Stimulated activated CD8-positive, alpha-beta memory T cell treated with anti-CD3 and anti-CD28 coated beads, Interleukin-4, amount 100 ng/mL, for 4 hours (primary cell): ENCODE measurements at places on chromosomes 5 and 9.

GRCh38 chr9:134915046-134915985, 2.4 kb downstream of the FCN1 start:
- no peak for DNase-seq

DNA sequence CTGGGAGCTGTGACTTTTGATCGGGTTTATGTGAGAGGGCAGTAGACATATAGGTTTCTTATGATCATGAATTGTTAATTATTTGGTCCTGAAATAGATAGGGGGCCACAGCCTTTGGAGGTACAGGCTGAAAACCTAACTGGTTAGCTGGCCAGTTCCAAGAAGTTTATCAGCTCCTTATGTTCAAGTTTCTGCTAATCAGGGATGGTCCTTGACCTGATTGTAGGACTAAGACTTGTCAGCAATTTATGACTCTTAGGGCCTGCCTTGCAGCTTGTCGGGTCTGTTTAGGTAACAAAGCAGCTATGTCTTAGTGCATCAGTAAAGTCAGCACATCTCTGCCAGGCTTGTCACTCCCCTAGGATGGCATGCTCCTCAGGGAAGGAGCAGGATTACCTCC, 151.8 kb upstream of the RUSC2 start:
- no peak for DNase-seq

DNA sequence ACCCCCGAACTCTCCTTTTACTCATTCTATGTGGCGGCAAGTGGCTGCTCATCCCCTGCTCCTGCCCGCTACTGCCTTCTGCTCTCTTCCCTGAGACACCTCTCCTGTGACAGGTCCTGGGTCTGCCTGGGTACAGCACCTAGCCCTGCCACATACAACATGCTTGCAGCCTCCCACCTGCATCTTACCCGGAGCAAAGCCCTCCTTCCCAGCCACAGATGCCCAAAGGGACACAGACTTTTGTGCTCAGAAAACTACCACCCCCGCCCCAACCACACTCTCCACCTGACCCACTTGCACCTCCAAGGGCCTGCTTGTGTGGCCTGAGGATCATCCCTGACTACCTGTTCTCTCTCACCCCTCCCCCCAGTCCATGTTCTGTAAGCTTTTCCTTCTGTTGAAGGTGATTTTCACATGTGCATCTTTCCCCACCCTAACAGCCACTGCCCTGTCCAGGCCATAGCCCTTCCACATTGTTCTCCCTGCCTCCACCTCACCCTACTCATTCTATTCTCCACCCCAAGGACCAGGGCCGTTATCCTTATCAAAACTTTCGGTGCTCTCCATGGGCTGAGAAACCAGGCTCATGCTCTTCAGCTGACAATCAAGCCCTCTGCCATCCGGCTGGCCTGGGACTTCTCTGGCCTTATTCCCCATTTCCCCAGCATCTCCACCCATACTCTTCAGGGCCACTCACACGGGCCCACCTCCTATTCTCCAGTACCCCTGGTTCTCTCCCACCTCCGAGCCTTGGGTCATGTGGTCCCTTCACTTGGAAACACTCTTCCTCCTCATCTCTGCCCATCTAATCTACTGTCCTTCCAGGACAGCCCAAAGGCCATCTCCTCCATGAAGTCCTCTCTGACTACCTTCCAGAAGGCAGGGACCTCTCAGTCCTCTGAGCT, 46.4 kb upstream of the ALDH1B1 start:
- no peak for DNase-seq

DNA sequence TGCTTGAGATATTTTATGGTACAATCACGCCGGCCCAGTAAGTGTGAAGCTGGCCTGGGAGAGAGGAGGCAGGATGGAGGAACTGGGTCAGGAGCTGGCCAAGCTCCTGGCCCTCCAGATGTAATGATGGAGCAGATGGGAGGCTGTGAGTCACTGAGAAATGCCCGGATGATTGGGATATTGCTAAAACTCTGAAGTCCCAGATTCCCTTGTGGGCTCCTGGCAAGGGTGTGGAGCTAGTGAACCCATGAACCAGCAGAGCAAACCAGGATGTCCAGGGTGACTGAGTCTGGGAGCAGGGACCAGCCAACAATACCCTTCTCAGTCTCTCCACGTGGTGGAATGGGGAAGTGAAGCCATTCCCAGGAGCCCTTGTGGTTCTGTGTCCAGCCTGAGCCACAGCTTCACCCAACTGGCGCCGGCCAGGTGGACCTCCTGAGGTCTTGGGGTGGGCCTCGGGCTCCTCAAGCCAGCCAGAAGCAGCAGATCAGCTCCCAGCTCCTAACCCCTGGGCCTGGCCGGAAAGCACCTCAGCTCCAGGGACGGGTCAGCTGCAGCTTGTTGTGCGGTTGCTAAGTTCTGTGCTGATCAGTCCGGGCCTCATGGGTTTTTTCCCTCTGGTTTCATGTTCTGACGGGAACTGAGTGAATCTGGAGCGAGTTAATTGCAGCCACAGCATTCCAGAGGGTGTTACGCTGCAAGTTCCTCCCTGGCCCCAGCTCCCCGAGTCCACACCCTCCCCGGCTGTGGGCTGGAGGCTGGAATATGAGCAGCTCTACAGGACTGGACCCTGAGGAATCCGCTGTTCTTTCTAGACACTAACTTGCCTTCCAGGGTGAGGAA, 37.6 kb downstream of the DUSP1 start:
- DNase-seq, result no peak

DNA sequence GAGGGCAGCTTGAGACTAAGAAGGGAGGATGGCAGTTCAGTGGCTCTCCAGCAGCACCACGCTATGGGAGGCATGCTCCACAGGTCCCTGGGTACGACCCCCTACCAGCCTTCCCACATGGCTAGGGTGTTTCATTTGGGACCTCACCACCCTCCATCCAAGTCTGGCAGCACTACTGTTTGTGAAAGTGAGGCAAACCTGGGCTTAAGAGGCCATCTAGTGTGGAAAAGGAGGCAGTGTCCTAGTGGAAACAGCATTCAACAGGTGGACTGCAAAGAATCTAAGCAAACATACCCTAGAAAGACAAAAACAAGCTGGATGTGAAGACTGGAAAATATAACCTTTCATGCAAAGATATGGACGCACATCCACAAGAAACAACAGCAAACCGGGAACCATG, 4.8 kb upstream of the C5orf47 start:
- DNase-seq, result no peak

GRCh38 chr9:20395651-20396050, 226.6 kb downstream of the MLLT3 start:
- DNase-seq, result no peak

- DNase-seq, result no peak
These were observed 2.1 kb downstream of the LCN15 start for GRCh38 chr9:136762221-136762691.

- no peak for DNase-seq
These were observed 11.3 kb upstream of the LOX start for GRCh38 chr5:122089096-122090013.

DNA sequence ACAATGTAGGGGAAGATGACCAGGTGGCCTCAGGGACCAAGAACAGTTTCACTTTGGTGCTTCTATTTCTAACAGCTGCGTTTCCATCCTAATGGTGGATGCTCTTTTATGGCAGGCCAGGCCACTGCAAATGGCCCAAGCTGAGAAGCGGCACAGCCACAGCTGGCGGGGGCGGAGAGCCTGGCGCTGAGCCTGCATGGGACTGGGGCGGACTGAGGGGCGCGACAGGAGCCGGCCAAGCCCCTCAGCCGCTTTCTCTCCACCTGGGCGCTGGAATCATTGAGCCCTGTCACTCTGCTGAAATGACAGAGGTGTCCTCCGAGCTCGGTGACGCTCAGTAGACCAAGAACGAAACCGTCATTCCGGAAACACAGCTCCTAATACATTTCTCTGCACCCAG, 317.3 kb upstream of the PDE4D start:
- DNase-seq, result no peak

- DNase-seq, result no peak
These were observed 205.0 kb upstream of the ZNF462 start for GRCh38 chr9:106657926-106658325.

GRCh38 chr9:128713411-128713780, 10.5 kb downstream of the ZDHHC12 start:
- no peak for DNase-seq

GRCh38 chr5:175695161-175696126, 37.6 kb downstream of the HRH2 start:
- no peak for DNase-seq

DNA sequence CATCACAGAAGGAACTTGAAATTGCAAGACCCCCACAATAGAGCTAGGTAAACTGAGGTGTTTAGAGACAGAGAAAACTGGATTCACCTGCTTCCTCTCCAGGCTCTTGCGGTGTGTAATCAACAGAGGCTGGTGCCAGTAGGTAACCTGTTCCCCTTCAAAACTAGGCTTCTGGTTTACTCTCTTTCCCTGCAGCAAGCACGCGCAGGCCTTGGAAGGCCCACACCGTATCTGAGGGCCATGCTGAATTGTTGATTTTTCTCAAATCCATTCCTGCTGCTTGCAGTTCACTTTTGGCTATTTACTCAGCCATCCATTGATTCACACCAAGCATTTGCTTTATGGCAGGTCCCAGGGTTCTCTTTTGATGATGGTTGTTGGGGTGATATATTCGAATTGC, 667 bp upstream of the FRRS1L start:
- no peak for DNase-seq

- DNase-seq, result no peak
These were observed 96.3 kb downstream of the CACNA1B start for GRCh38 chr9:137973829-137974416.

- no peak for DNase-seq
These were observed 101.6 kb downstream of the SLC25A46 start for GRCh38 chr5:110840347-110840960.

DNA sequence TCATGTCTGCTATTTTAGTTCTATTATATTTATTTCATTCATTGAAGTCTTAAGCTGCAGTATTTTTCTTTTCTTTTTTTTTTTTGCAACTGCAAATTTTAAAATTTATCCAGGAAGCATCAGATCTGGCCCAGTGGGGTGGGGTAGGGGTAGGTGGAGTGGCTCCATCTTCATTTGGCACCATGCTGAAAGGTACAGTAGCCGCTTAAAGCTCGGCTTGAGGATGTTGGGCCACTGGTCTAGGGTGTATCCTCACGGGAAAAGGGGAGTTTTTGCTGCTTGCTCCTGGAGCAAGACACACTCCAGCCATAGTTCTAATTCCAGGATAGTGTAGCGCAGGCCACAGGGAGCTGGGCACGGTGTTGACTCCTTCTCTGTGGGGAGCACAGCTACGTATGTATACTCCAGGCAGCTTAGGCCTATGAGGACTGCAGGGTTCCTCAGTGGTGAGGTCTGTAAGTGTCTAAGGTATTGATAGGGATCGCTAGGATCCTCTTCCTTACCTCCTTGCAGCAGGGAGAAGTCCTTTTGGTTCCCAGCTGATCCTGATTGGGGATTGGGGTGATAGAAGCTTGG, 22.7 kb downstream of the RCL1 start:
- no peak for DNase-seq

DNA sequence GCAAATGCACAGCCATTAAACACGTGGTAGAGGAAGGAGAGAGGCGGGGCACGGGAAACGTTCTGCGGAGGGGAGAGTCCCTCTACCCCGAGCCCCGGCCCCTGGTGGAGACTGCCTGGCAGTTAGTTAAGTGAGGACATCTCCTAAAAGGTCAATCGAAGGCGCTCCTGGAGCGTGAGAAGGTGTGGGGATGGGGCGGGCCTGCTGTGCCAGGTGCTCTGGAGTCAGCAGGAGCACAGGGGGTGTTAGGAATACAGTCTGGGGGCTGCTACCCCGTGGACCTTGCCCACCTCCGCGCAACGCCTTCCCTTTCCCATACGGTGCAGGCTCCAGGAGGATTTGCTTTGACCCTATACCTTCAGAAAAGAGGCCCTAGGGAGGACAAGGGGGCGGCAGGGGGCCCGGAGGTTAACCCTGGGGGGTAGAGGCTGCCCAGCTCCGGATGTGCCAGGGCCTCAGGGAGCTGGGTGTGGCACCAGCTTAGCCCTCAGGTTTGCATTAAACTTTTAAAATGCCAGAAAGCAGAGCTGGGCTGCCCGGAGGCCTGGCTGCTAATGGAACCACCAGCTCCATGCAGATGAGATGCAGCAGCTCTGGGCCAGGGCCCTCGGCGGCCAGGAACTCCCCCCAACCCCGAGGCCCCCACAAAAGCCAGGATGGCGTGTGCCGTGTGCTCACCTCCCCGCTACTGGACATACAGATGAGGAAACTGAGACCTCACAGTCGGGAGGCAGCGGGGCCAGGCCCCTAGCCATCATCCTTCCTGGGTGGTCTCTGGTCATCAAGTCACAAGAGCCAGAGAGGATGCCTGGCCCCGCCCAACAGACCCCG, 39.2 kb downstream of the NACC2 start:
- no peak for DNase-seq

DNA sequence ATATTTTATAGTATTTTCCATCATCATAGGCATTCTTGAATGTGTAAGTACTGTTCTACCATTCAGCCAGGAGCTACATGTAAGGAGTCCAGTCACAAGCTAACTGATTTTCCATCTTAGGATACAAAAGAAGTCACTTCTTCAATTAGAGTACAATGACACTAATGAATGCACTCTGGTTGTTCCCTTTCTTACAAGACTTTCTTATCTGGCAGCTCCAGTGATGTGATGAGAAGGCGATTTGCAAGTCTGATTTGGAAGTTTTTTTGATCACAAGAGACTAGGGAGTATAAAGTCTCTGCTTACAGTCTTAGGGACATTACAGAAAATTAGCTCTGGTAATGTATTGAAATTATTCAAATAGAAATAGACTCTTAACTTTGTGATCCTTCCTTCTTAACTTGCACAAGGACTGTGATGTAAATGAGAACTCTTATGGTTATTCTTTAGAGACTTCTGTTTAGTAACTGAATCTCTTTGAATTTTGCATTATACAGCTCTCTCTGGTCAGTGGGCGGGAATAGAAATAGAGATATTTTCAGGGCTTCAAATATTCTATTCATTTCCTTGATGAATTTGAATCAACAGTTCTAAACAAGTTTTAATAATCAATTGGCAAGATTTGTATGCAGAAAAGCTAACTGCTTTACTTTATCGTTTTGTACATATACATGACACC, 130.4 kb upstream of the CDH6 start:
- DNase-seq, result no peak

GRCh38 chr9:36729906-36730305, 157.2 kb downstream of the MELK start:
- no peak for DNase-seq

DNA sequence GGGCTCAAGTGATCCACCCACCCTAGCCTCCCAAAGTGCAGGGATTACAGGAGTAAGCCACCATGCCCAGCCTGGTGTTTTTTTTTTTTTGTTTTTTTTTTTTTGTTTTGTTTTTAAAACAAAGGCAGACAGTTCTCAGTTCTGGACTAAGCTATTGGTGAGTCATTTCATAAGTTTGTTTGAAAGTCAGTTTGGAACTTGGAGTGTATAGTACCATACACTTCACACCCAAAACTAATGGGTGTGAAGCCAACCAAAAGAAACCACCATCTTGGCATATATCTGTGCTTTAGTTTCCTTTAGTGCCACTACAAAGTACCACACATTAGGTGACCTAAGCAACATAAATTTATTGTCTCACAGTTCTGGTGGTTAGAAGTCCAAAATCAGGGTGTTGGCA, 13.4 kb downstream of the MAST4 start:
- no peak for DNase-seq

- DNase-seq, result no peak
These were observed 1.1 kb upstream of the ANKS6 start for GRCh38 chr9:98797491-98797890.

GRCh38 chr5:151721087-151721646, 34.5 kb upstream of the SPARC start:
- DNase-seq, result no peak

- DNase-seq, result no peak
These were observed 190.3 kb upstream of the SEMA6A start for GRCh38 chr5:116764941-116765340.
